Epithelial cell of prostate (primary cell): ENCODE measurements at places on chromosomes 2 and 18.

GRCh38 chr2:143808166-143808565, 678.9 kb downstream of the ARHGAP15 start:
- DNase-seq: no peak

DNA sequence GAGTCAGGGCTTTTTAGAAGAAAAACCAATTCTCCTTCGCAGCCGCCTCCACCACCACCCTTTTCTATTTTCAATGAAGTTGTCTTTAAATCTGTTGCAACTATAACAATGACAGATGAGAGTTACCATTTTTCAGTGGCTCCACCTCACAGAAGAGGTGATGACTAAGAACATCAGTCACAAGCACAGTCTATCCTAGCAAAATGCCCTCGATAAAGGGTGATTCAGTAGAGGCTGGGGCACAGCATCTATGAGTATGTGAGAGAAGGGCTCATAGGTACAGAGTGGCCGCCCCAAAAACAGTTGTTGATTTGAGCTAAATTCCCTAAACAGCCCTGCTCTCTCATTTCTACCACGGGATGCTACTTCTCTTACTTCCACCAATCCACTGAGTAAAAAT, 310.8 kb upstream of the MGAT5 start:
- DNase-seq: no peak

DNA sequence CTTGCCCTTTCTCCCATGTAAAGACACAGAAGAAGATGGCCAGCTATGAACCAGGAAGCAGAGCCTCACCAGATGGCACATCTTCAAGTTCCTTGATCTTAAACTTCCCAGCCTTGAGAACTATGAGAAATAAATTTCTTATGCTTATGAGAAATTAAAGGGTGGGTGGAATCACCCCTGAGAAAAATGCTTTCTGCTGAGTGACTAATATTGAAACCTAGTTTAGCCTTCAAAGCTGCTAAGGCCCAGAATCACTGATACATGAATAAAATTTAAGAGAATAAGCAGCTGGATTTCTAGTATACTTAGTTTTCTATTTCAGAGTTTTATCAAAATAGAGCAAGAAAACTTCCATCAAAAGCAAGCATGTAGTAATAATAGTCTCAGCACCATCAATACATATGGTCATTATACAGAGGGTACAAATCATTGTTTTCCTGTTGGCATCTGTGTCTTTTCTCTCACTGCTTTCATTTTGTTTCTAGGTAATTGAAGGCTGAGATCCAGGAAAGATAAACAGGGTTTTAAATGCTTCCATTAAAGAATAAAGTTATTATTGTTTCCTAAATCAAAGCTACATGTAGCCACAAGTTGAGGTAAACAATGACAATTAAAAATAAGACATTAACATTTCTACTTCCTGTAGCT, 53.3 kb upstream of the COL5A2 start:
- no peak for DNase-seq

- no peak for DNase-seq
These were observed 24.8 kb upstream of the RPE start for GRCh38 chr2:209977386-209978239.

DNA sequence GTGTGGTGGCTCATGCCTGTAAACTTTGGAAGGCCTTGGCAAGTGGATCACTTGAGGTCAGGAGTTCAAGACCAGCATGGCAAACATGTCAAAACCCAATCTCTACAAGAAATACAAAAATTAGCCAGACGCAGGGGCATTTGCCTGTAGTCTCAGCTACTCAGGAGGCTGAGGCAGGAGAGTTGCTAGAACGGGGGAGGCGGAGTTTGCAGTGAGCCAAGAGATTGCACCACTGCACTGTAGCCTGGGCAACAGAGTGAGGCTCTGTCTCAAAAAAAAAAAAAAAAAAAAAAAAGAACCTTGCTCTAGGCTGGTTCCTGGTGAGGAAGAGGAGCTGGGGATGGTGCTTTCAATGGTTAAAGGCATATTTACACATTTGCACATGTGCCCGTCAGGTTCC, 129.4 kb downstream of the LYPD6B start:
- DNase-seq: no peak

GRCh38 chr18:8833480-8833879, 128.1 kb downstream of the MTCL1 start:
- DNase-seq: no peak

GRCh38 chr2:176158855-176159662, 2.0 kb downstream of the HOXD3 start:
- DNase-seq: no peak
